ENCODE measurements at places on chromosomes 4 and X.
A peak's percentile ranks its signal among the peaks of the same experiment; 100 is the strongest.

- no peak for DNase-seq
These were observed 262.5 kb upstream of the HS3ST1 start for GRCh38 chr4:11691236-11691635.

DNA sequence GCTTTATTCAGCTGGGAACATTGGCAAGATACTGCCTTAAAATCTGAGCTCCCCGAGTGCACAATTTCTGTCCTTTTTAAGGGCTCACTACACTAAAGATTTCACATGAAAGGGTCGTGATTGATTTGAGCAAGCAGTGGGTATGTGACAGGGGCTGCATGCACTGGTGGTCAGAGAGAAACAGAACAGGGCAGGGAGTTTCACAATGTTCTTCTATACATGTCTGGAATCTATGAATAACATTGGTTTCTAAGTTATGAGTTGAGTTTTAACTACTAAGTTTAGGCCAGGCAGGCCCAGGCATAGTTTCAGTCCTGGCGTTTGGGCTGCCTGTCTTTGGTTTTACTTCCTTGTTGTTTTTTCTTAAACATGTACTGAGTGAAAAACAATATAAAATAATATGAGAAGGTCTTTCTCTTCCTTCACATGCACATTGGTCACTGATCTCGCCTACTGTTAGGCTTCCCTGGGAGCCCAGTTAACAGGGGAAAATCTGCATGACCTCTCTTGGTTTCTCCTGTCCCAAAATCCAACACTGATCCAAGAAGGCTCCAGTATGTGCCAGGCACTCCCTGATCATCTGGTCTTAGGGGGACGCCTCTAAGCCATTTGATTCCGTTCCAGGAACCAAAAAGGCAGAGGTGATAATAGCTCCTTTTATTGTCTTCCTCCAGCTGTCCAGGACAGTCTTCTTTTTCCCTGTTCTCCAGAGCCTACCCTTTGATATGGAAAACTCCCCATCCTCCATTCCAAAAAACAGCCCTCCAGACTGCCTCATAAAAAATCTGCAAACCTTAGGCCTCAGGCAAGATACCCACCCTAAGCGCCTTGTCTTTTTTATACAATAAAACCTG lies at the start of gene UGT2B17:
Gene UGT2B17 (minus strand): TSS at position 51 of the 854 bp plus-strand sequence. CDS start 7,838 bp downstream, outside the sequence.
- no peak for DNase-seq

GRCh38 chr4:78525559-78525958 lies 26.0 kb upstream of the ANXA3 start:
- no peak for DNase-seq

GRCh38 chrX:51332188-51332942 lies at the start of gene NUDT10:
NUDT10 (plus strand) TSS chrX:51332822; CDS start chrX:51332966, 144 bp downstream.
- peak; percentile 66 for DNase-seq

GRCh38 chr4:159075531-159075932 lies 27.3 kb upstream of the RAPGEF2 start:
- DNase-seq = peak; percentile 83

- DNase-seq = no peak
These were observed 98.3 kb downstream of the NFKB1 start for GRCh38 chr4:102599455-102599854.

All from fibroblast of skin of right biceps (primary cell).